ENCODE measurements at places on chromosomes 4 and X.
A peak's percentile ranks its signal among the peaks of the same experiment; 100 is the strongest.

- peak; percentile 51 for DNase-seq
Observed at GRCh38 chr4:111802191-111802590, 343.1 kb upstream of the FAM241A start.

DNA sequence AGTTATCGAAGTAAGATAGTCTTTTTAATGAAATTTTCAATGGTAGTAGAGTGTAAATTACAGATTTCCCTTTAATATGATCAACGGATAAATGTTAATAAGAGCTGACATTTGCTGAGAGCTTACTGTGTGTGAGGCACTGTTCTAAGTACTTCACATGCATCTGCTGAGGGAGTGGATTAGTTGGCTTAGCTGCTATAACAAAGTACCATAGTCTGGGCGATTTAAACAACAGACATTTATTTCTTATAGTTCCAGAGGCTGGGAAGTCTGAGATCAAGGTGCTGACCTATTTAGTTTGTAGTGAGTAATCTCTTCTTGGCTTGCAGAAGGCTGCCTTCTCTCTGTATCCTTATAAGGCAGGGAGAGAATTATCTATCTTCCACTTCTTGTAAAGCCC, 174.3 kb downstream of the CEP135 start:
- no peak for DNase-seq

DNA sequence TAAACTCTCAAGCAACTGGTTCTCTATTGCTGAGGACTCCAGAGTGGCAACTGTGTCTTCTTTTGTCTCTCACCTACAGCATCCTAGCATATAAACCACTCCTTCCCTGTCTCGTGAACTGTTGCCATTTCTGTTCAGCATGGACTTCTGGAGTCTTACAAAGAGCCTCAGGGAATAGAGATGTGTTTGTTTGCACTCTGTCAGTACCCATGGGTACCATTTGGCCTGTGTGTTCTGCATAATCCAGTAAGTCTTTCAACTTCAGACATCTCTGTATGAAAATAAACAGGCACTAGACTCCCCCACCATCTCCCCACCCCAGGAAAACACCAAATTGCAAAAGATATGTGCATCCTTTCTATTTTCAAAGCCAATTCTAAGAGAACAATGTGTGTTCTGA, 1351.6 kb upstream of the PABPC4L start:
- DNase-seq, result no peak

- no peak for DNase-seq
Observed at GRCh38 chrX:22012051-22012450, 20.1 kb upstream of the PHEX start.

DNA sequence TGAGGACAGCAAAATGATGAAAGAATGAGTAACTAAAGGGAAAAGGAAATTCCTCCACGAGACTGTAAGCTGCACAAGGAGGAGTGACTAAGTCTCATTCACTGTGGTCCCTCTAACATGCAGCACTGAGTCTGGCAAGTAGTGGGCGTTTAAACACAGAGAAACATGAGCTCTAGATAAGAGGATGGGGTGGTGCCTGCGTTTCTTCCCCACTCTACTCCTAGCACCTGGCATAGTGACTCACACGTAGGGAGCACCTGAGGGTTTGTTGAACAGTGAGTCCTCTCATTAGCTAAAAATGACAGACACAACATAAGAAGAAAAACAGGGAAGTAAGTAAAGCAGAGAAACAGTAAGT, 105.8 kb upstream of the CBR4 start:
- DNase-seq, result peak; percentile 98

DNA sequence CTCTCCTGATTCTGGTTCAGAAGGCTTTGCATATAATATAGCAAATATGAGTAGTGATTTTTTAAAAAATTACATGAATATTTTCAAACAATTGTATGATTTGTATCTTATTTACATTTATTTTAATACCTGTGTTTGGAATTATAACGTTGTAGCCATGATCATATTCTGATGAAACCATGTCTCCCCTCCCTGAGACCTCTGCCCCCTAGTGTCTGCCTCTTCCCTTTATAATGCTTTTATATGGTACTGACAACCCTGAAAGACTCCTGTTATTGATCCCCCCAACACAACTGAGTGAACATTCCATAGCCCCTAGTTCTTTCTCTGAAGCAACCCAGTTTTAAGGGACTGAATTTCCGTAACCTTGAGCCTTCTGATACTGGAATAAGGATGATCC, 187.4 kb downstream of the SOX3 start:
- no peak for DNase-seq

GRCh38 chr4:126890383-126890782, 742.4 kb upstream of the INTU start:
- DNase-seq, result peak; percentile 48

DNA sequence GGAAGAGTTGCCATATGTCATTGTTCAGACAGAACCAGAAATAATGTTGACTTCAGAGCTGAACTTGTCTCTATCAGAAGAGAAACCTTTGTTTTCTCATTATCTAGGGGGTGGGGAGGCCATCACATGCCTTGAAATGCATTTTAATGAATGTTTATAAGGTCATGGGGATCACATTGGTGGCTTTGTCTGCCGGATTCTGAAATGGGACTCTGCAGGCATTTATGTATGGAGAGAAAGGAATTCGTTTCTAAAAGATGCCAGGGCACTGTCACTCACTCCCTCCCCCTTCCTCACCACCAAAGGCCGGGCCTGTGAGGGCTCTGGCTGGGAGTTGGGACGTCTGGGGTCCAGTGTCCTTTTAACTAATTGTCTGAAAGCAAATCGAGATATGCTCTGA, 102.2 kb downstream of the MAMLD1 start:
- no peak for DNase-seq

DNA sequence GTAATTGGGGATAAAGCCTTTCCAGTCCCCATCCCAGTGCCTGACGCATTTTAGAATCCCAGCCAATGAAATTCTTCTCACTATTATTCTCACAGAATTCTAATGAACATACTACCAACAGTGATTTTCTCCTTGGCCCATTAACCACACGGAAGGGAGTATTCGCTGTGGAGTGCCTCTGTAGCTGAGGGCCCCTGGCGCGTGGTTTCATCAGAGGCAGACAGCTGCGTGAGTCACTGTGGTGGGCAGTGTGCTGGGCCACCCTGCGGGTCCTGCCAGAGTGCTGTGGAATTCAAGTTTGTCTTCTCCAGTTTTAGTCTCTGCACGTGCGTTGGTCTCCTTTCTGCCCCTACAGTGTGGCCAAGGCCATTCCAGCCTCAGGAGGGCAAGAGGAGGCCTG, 335.4 kb upstream of the FAT1 start:
- no peak for DNase-seq

DNA sequence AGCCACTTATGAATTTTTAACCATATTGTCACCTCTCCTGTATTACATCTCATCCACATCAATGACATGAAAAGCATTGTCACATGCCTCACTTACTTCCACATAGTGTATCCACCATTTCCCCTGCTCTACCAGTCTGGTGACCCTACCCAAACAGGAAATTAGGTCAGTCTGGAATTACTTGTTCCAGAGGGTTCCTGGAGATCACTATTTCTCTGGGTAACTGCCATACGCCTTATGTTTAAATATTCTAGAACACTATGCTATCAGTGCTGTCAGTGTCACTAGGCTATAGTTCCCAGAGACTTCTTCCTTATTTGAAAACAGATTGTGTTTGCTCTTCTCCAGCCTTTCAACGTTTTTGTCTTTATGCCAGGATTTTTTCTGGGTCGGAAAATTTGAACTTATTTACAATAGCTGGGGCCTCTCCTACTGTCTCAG, 15.0 kb downstream of the SRPX2 start:
- no peak for DNase-seq

- peak; percentile 61 for DNase-seq
Observed at GRCh38 chr4:47469951-47470350, 6.4 kb upstream of the COMMD8 start.

GRCh38 chrX:46251755-46252154, 293.5 kb downstream of the ZNF674 start:
- DNase-seq, result peak; percentile 68

- DNase-seq, result peak; percentile 10
Observed at GRCh38 chrX:10833299-10834169, 213.1 kb upstream of the MID1 start.

- DNase-seq, result no peak
Observed at GRCh38 chr4:165380805-165381204, 2.0 kb downstream of the CPE start.

- DNase-seq, result no peak
Observed at GRCh38 chr4:107333518-107333917, 297.4 kb upstream of the DKK2 start.

GRCh38 chrX:9144701-9145241, 110.8 kb upstream of the FAM9B start:
- no peak for DNase-seq

DNA sequence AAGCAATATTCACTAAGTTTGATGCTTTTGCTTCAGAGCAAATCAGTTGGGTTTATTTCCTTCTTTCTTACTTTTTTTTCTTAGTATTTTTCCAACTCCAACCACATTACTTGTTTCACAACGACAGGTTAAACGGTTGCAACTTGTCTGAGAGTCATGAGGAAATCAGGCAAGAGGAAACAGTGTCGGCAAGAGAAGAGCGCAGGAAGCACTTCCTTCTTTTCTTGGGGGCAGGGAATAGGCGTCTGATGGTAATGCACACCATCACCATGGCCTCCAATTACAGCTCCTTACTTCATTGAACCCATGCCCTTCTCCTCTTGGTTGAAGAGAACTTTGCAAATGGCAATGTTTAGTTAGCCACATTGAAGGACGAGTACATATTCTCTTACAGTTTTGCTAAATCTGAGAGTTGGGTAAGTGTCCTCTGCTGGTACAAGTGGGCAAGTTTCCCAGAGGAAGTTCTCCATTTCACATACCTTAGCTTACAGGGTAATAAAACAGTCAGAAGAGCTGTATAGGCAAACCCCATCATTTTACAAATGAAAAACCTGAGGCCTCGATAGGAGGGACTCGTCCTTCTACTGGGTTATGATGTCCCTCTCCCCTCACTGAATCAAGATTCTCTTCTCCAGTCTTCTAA, 8.3 kb upstream of the CXCL8 start:
- no peak for DNase-seq

All from fibroblast of skin of abdomen (primary cell).